ENCODE measurements at places on chromosomes 6 and 20.

- DNase-seq: no peak
Observed at GRCh38 chr20:63738687-63739129, 868 bp upstream of the SLC2A4RG start.

- peak; percentile 60 for DNase-seq
Observed at GRCh38 chr6:33628401-33628964, 7.4 kb downstream of the ITPR3 start.

- DNase-seq: peak; percentile 23
Observed at GRCh38 chr20:3248167-3248992, 9.4 kb upstream of the SLC4A11 start.

DNA sequence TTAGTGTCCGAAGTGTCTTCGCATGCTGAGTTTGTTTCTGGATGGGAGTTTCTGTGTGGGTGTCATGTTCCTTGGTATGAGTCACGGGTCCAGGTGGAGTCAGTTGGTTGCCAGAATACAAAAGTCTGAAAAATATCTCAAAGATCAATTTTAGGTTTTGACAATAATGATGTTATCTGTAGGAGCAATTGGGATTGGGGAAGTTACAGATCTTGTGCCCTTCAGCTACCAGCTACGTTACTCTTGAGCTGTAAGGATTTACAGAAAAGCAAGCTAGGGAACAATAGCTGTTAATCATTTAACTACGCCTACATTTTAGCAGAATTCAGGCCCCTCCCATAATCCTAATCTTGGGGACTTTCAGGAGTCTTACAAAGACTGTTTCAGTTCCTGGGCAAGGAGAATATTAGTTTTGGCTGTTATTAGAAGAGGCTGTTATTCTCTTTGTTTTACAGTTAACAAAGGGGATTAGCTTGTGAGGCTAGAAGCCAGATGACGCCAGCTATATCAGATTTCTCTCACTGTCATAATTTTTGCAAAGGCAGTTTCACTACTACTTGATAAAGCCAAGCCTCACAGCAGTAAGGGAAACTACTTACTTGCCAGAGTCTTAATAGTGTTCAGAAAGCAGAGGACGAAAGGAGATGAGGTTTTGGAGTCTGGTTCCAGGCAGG lies 15.4 kb upstream of the SLC22A16 start:
- no peak for DNase-seq

- no peak for DNase-seq
Observed at GRCh38 chr6:82783587-82784236, 281.9 kb downstream of the UBE3D start.

- no peak for DNase-seq
Observed at GRCh38 chr6:166862978-166863530, 93.3 kb downstream of the RNASET2 start.

DNA sequence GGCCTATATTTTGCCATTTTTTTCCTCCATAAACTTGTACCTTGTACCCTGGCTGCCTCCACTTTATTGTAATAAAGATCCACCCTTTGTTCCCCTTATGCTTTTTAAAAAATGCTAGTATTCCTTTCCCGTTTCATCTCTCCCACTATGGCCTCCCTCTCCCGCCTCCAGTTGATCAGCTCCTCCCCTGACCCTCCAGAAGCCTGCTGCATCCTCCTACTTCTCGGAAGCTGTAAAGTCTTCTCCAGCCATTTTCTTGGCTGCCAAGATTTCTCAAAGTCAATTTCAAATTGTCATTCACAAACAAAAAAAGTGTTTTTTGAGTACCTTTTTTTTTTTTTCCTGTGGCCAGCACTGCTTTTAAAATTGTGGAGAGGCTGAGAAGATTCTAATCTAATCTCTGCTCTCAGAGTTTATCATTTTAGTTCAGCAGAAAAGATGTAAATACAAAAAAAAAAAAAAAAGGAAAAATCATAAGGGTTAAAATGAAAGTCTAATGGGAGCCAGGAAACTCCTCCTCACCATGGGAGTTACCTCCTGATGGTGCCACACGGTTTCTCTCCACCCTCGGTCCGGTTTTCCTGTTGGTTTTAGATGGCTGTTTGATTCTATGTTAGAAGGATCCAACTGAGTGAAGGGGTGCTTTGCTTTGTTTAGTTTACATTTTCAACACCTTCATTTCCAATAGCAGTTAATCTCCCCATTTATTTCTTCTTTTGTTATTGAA lies 103.0 kb upstream of the KCNK16 start:
- no peak for DNase-seq

GRCh38 chr6:119157506-119157815 lies 79.0 kb upstream of the FAM184A start:
- DNase-seq: no peak

DNA sequence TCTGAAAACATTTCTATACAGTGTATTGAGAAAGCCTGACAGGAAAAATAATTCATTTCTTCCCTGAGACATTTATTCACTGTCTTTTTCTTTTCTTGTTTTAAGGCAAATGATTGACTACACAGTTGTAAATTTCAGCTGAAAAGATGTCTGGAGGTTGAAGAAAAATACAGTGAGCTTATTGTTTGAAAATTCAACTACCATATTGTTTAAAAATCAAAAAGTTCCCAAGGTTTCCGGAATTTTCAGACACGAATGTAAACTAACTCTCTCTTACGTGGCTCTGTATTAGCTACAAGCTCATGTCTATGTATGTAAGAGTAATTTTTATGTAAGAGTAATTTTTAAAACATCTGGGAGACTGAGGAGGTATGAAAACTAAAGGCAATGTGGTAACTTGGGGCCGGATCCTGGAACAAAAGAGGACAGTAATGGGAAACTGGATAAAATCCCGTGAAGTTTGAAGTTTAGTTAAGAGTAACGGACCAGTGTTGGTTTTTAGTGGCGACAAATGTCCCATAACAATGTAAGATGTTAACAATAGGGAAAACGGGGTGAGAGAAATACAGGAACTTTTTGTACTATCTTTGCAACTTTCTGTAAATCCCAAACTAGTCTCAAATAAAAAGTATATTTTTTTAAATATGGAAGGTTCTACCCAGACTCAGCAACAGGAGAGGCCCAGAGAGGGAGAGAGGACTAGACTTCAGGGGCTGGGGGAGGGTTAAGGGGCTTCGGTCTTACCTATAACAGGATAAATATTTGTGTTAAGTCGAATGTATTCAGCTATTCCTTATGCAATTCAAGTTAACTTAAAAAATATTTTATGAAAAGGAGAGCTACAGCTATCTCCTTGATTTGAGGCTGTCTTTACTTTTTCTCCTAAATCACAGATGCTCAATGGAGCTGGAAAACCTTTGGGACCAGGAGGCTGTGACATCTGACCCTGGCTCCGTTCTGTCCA lies 1.3 kb downstream of the PTGIS start:
- DNase-seq: no peak

DNA sequence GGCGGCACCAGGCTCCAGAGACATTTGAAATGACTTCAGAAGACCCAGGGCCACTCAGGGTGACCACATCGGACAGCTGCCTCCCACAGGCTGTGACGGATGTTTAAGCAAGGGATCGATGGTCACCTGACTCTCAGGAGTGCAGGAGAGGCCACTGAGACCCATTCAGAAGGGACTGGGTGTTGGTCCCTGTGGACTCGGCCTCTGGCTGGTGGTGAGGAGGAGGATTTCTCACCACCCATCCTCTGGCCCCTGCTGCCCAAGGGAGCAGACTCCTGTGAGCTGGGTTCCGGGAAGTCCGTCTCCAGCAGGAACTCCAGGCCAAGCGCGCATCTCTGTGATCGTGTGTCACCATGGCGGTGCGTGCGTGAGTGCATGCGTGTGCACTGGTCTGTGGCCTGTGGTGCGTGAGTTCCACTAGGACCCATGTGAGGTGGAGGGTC lies 25.5 kb downstream of the NPEPL1 start:
- DNase-seq: no peak

DNA sequence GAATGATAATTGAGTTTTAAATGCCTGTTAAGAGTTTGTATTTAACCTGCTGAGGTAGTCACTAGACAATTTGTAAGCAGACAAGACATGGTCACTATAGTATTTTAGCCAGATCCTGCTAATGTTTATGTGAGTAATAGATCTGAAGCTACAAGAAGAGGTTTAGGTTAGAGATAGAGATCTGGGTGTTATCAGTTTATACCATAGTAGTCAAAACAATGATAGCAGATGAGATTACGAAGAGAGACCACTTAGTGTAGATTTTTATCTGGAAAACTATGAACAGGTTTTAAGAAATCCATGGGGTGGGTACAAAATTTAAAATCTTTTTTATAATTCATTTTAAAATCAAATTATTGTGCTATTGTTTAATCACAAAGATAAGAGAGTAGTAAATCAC lies 47.5 kb downstream of the PHIP start:
- DNase-seq: no peak

GRCh38 chr20:59938221-59938620 lies 1.9 kb downstream of the PPP1R3D start:
- no peak for DNase-seq

DNA sequence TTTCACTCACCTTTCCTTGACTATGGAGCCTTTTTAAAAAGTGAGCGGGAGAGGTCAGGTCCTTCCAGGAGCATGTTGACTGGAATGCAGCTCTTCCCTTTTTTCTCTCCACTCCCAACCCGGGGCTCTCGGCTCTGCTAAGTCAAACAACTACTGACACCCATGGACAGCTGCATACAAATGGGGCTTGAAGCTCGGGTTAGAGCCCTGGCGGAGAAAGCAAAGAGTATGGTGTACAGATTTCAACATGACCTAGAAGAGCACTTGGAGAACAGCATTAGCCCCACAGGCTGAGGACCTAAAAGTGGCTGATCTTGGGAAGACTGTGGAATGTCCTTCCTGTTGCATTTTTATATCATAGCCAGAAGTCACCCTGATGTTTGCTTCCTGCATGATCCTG lies 162.0 kb upstream of the STMND1 start:
- DNase-seq: no peak

- no peak for DNase-seq
Observed at GRCh38 chr6:153048631-153049030, 46.1 kb upstream of the MTRF1L start.

- DNase-seq: no peak
Observed at GRCh38 chr6:146287691-146288369, 255.8 kb upstream of the RAB32 start.

- DNase-seq: no peak
Observed at GRCh38 chr6:126054258-126054702, 67.9 kb downstream of the TRMT11 start.

All from germinal center (tissue), 1 donor.